ENCODE measurements at places on chromosomes 12 and 14. TPM values are rescaled to one million over a fixed set of nuclear protein-coding genes. Genes with fewer than 3 reads are reported as not detected.
A peak's percentile ranks its signal among the peaks of the same experiment; 100 is the strongest.

The YLPM1 gene
- total RNA-seq = 51.4 TPM

The LAG3 gene
- total RNA-seq = 1.3 TPM

The FBLN5 gene
- total RNA-seq = 183 TPM

The KRT73 gene
- total RNA-seq = not detected

The B3GNT4 gene
- not detected for total RNA-seq

The SDSL gene
- 5.7 TPM for total RNA-seq

The TPH2 gene
- not detected for total RNA-seq

The SCFD1 gene
- total RNA-seq = 84.7 TPM

The DBX2 gene
- 0.32 TPM for total RNA-seq

The HOXC9 gene
- total RNA-seq = 0.42 TPM

The RHOJ gene
- total RNA-seq = 14.5 TPM

The FLVCR2 gene
- total RNA-seq = 9.5 TPM

The RTL1 gene
- total RNA-seq = not detected

The GNB3 gene
- 1.2 TPM for total RNA-seq

The LRRK2 gene
- total RNA-seq = 16.3 TPM

The TAS2R7 gene
- not detected for total RNA-seq

The SIX6 gene
- total RNA-seq = not detected

The GDF3 gene
- 0.26 TPM for total RNA-seq

The EIF2S3B gene
- total RNA-seq = 0.45 TPM

The PNN gene
- total RNA-seq = 43.9 TPM

The CFAP251 gene
- total RNA-seq = 2.1 TPM

The NRIP2 gene
- 1.3 TPM for total RNA-seq

GRCh38 chr14:102231476-102232347 lies 73.3 kb downstream of the MOK start:
- DNase-seq = no peak

GRCh38 chr12:124687917-124688316 lies 120.5 kb upstream of the NCOR2 start:
- no peak for DNase-seq

- no peak for DNase-seq
These were observed 91.1 kb downstream of the GPR135 start for GRCh38 chr14:59374048-59374447.

- no peak for DNase-seq
These were observed 11.4 kb downstream of the SLC15A5 start for GRCh38 chr12:16266085-16266484.

GRCh38 chr14:33652566-33653307 lies 298.1 kb downstream of the EGLN3 start:
- DNase-seq = no peak

- no peak for DNase-seq
These were observed 31.9 kb upstream of the FBXO34 start for GRCh38 chr14:55239320-55239719.

- no peak for DNase-seq
These were observed 41.8 kb upstream of the AEBP2 start for GRCh38 chr12:19397534-19397933.

DNA sequence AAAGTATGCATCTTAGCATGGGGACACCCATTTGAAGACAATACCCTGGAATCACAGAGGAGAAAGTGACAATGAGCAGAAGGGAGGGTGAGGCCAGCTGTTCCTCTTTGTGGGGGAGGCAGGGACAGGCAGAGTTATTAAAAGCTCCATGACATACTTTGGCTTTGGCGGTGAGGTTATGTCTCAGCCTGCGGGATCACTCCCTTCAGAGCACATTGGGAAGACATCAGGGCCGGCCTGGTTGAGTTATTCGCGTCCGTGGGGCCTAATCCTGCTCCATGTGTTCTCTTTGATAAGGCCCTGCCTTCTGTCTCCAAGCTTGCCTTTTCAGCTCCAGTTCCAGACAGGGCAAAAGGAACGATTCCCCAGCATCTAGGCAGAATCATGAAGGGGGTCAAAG lies 98.8 kb upstream of the NTF3 start:
- DNase-seq = no peak

GRCh38 chr12:4450551-4451112 lies 5.0 kb upstream of the FGF6 start:
- no peak for DNase-seq

DNA sequence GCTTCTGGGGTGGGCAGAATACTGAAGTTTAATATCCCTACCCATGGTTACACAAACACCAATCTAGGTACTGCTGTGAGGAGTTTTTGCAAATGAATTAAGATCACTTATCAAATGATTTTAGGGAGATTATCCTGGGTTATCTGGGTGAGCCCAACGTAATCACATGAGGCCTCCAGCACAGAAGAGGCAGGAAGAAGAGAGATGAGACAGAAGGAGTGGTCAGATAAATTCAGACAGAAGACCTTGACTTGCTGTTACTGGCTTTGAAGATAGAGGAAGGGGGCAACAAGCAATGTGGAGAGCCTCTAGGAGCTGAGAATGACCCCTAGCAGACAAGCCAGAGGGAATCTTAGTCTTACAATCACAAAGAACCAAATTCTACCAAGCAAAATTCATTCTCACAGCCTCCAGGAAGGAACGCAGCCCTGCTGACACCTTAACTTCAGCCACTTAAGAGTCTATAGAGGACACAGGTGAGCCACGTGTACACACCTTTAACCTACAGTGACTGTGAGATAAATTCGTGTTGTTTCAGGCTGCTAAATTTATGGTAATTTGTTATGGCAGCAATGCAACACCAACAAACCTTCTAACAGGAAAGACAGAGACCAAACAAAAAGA lies 49.4 kb downstream of the FERMT2 start:
- DNase-seq = no peak

DNA sequence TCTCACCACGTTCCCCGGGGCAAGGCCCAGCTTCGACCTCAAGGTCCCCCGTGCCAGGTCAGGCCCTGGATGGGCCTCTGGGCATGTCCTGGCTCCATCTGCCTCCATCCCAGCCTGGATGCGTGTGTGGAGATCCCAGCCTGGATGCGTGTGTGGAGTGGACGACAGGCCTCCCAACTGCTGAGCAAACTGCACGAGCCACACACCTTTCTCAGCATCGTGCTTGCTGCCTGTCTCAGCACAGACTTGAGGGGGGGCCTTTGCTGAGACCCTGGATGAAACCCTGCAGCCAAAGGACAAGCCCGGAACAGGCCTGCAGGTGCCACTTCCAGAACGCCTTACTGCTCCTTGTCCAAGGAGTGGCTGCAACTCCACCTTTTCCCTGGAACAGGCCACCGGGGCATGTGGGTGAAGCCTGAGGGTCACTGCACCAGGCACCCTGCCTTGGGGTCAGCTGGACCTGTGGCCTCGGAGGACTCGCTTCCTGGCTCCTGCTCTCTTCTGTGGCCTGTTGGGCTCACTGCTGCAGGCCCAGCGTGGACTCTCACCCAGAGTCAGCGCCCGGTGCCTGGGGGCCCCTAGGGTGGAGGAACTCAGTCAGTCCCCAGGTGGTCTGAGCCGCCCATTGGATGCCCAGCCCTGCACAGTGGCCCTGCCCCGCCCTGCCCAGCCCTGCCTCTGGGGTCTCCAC lies 176.0 kb downstream of the KIF26A start:
- DNase-seq = peak; percentile 76

DNA sequence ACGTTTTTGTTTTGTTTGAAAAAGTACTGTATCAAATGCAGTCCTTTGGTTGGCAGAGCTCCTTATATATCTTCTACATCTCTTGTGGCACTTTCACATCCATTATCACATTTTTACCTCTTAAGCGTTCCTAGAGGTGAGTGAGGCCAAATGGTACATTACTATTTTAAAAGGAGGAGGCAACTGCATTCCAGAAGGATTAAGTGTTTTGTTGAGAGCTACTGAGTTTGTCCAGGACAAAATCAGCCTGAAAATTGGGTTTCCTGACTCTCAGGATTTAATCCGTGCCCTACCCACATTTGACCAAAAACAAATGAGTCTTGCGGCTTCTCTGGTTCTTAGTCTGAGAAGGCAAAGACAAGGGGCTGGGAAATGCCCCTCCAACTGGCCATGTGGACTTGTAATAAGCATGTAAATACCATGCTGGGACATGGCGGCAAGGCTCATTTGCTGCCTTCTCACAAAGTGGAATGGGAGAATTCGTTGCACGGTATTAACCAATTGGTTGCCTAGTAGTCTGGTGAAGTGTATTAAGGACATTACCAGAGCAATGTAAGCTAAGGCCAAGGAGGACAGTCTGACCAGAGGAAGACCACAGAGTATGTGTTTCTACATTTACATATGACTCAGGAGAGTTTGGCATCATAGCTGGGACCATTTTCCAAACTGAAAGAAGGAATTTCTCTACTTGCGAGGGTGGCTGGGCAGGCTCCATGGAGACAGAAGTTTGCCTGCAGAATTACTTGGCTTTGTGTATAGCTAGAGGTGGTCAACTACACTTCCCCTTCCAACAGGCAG lies 175.8 kb upstream of the PLXNC1 start:
- no peak for DNase-seq

DNA sequence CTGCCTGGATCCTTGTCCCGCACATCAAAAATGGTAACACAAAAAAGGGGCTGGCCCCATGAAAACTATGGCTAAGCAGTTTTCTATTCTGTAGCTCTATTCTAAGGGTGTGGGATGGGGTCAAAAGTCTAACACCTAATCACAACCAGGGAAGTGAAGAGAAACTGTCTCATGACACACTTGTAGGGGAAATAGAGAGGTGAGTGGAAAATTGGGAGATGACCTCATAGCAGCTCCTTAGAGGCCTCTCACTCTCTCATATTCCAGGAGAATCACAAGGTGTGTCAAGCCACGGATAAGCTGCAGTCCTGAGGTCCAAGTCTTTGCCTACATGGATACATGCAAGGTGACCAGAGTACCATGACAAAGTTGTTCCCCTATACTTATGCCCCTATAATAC lies 10.7 kb downstream of the KLHL28 start:
- DNase-seq = no peak

GRCh38 chr14:55610713-55611370 lies 30.8 kb downstream of the KTN1 start:
- no peak for DNase-seq

GRCh38 chr14:94561656-94562010 lies 391 bp downstream of the SERPINA4 start:
- DNase-seq = peak; percentile 35

DNA sequence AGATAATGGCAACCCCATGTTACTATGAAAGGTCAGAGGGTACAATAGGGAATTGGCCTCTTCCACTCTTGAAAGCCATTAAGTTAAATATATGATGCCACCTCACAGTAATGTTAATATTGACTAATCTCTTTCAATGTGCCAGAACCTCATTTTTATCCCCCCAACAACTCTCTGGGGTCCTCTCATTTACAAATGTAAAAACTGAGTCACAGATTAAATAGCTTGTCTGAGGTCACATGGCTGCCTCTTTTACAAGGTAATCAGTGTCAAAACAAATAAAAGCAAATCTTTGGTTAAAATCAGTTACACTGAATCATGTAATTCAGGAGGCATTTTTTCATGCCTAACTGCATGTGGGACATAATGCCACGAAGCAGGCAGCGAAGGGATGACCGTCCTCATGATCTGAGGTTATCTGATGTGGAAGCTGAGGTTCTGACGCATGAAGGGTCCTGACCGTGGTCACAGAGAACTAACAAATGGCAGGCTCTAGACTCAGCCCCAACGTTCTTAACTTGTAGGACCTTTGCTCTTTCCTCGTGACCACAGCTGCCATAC lies 78.5 kb downstream of the PTPN21 start:
- DNase-seq = no peak

- DNase-seq = no peak
These were observed 190.3 kb downstream of the CEP128 start for GRCh38 chr14:80751285-80751684.

DNA sequence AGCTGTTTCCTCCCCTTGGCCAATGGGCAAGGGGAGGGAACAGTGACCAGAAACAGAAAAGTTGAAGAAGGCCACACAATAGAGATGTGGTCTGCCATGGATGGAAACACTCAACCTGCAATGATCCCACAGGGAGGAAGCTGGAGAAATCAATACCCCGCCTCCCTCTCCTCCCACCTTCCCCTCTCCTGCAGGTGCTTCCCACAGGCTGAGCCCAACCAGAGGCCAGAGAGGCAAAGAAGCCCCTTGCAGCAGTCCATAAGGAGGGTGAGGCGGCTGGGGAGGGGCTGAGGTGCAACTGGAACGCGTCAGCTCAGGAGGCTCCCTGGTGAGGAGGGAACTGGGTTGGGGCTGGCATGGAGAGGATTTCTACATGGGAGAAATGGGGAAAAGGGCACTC lies 84.0 kb downstream of the RNF34 start:
- DNase-seq = no peak

- DNase-seq = no peak
These were observed 736 bp downstream of the C14orf39 start for GRCh38 chr14:60485057-60485597.

GRCh38 chr12:113940357-113941207 lies 25.5 kb downstream of the RBM19 start:
- no peak for DNase-seq

GRCh38 chr14:96934638-96935330 lies 137.6 kb downstream of the VRK1 start:
- DNase-seq = no peak

- no peak for DNase-seq
These were observed 87.0 kb upstream of the GPHB5 start for GRCh38 chr14:63405715-63406114.

GRCh38 chr12:10068644-10069043 lies 30.1 kb downstream of the CLEC1A start:
- DNase-seq = no peak

DNA sequence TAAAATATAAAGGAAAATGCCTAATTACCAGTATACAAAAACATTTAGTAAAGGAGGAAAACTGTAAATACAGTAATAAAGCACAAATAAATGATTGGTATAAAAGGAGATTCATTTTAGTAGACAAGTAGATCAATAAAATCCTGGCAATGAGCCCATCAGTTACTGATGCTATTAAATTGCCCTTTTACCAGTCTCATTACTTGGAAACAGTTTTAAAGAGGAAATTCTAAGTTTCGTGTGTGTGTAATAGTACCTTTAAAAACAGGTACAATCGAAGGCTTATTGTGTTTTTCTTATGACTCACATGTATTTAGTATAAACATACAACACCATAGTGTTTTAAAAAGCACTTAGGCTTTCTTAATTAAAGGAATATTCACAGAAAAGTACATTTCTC lies 46.4 kb upstream of the SYT10 start:
- no peak for DNase-seq

DNA sequence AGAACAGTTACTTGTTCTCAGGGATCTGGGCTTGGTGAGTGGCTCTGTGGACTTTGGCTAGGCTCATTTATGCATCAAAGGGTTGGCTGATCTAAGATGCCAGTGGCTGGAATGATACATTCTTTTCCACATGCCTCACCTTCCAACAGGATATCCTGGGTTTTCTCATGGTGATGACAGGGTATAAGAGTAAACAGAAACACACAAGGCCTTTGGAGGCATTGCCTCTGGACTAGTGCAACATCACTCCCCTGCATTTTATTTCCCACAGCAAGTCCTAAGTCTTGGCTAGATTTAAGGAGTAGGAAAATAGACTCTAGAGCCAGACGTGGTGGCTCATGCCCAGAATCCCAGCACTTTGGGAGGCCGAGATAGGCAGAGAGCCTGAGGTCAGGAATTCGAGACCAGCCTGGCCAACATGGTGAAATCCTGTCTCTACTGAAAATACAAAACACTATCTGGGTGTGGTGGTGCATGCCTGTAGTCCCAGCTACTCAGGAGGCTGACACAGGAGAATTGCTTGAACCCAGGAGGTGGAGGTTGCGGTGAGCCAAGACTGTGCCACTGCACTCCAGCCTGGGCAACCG lies 47.9 kb downstream of the RPH3A start:
- DNase-seq = no peak

All from mesenteric fat pad (tissue), 1 donor.